Thoracic aorta (tissue), 2 donors: ENCODE measurements at places on chromosomes 11 and 22.

- no peak for DNase-seq
Measured at GRCh38 chr11:69368119-69368880, 74.3 kb downstream of the MYEOV start.

DNA sequence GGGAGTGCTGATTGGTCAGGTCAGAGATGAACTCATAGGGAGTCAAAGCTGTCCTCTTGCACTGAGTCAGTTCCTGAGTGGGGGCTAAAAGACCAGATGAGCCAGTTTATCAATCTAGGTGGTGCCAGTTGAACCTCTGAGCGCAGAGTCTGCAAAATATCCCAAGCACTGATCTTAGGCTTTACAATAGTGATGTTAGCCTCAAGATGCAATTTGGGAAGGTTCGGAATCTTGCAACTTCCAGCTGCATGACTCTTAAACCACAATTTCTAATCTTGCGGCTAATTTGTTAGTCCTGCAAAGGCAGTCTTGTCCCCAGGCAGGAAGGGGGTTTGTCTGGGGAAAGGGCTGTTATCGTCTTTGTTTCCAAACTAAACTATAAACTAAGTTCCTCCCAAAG lies 92.3 kb upstream of the PARVA start:
- DNase-seq: no peak

DNA sequence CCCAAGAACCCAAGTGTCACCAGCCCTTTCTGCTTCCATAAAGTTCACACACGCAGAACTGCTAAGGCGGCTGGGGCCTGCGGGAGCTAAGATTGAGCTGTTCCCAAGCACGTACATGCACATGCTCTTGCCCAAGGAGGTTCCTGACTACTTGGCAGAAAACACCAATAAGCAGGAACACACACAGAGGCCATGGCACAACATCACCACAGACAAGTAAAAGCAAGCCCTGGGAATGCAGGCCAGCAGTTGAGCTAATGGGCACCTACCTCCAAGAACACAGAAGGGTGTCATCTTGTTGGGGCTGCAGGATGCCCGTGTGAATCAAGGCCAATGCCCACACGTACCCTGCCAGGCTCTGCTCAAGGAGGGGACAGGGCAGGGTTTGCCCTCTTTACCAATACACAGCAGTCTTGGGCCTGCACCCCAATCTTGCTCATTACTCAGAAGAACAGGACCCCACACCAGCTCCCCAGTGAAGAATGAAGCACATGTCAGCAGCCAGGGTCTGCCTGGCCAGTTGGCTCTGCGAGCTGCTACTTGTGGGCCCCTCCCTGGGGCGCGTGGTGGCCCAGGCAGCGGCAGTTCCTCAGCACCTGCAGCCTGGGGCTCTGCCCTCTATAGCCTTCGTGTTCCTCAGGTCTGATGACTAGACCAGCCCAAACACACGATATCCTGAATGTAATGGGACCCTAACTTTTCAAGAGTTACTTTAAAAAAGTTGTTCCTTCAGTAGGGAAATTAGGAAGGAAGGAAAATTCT lies 32.3 kb upstream of the CYP2D6 start:
- DNase-seq: no peak

DNA sequence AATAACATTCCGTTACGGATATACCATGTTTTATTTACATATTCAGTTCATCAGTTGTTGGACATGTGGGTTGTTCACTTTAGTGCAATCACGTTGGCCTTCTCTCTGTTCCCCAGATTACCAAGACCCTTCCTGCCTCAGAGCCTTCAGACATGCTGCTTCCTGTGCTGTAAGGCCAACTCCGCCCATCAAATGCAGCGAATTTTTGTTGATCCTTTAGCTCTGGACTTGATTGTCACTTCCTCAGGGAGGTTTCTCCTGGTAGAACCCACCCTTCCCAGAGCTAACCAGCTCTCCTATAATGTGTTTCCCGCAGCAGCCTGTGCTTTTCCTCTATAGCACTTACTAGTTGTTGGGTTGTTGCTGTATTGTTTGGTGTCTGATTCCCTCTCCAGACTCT lies 39.4 kb downstream of the SWAP70 start:
- no peak for DNase-seq

GRCh38 chr11:108571001-108571400 lies 22.6 kb downstream of the EXPH5 start:
- DNase-seq: no peak

GRCh38 chr22:28977060-28977459 lies 84.6 kb downstream of the C22orf31 start:
- DNase-seq: no peak

DNA sequence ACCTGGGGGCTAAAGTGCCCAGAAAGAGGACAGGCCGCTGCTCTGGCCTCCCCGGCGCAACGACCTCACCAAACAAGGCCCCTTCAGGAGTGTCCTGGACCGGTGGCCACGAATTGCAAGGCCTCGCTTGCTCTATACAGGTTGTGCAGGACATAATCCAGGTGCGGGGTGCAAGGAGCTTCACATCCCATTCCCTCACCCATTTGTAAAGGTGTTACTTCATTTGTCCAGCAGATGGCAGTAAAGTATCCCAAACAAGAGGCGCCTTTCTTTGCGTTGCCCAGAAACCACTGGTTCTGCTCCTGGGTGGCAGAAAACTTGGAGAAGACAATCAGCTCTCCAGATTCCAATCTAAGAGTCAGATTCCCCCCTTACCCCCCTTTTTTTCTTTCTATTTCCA lies 35.9 kb upstream of the PRDM11 start:
- no peak for DNase-seq
